Activated naive CD4-positive, alpha-beta T cell (primary cell): ENCODE measurements at places on chromosomes 5 and 9.

DNA sequence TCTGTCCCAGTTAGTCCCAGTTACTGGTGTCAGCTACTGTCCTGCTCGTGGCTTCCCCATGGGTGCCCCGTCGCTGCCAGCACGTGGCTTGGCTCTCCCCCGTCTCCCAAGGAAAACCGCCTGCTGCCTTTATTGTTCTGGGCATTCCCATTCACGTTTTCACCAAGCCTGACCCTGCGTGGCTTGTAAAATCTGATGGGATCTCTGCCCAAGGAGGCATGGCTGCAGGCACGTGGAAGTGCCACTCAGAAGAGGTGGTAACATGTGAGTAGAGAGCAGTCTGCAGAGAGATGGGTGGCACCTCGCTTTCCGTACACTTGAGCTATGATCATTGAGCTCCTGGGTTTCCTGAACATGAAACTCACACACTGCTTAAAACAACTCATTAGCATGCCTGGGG lies 429.2 kb upstream of the KLF4 start:
- DNase-seq = no peak

- no peak for DNase-seq
These were observed 27.6 kb downstream of the DIMT1 start for GRCh38 chr5:62376064-62376463.

GRCh38 chr5:73624888-73625287 lies 1.1 kb upstream of the ARHGEF28 start:
- DNase-seq = no peak

DNA sequence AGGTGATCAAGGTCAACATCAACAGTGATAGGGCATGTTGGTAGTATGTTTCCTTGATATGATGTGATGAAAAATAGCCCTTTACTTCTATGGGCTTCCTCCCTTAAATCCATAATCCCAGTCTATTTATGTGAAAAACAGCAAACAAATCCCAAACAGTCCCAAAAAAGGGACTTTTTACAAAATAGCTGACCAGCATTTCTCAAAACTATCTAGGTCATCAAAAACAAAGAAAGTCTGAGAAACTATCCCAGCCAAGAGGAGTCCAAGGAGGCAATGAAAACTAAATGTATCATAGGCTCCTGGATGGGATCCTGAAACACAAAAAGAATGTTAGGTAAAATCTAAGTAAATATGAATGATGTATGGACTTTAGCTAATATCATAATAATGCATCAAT lies 71.2 kb downstream of the MARCHF3 start:
- DNase-seq = no peak

DNA sequence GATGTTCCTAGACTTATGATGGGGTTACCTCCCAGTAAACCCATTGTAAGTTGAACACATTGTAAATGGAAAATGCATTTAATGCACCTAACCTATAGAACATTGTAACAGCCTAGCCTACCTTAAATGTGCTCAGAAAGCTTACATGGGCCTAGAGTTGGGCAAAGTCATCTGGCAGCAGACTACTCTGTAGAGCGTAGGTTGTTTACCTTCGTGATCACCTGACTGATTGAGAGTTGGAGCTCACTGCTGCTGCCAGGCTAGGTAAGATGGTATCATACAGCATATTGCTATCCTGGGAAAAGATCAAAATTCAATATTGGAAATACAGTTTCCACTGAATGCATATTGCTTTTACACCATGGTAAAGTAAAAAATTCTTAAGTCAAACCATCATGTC lies 95.4 kb downstream of the HTR4 start:
- DNase-seq = no peak

GRCh38 chr9:126095546-126096190 lies 231.0 kb upstream of the MVB12B start:
- no peak for DNase-seq

GRCh38 chr5:149594206-149594895 lies 13.1 kb downstream of the ARHGEF37 start:
- DNase-seq = no peak

GRCh38 chr9:91282292-91282691 lies 79.4 kb downstream of the AUH start:
- no peak for DNase-seq

DNA sequence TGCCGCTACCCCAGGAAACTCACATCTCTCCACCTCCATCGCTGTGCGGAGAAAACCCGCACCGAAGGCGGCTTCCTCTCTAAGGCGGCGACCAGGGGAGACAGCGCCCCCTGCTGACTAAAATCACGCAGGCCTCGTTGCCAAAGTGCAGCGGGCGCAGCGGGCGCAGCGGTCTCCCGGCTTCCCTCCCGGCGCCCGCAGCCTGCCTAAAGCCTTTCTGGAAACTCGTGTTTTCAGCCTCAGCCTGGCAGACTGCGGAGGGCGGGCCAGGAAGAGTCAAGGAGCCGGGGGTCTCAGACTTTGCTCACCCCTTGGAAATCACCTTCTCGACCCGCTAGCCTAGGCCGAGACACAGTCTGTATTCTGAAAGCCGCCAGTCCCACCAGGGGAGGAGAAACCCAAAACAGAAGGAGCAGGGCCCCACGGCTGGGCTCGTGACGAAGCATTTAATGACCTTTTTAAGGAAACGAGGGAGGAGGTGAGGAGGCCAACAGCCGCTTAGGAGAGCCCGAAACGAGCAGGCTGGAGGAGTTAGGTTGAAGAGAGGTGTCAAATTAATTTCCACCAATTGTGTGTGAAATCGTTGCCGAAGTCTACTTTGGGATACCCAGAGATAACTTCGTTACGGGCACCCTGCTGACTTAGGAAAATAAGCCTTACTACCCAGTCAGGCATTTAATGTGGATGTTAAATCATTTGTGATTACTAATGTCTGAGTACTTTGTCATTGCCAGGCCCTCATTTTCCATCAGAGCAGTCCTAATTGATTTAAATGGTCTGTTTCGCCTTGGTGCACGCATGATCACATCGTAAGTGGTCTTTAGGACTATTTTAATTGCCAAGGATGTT lies 7.3 kb upstream of the FOXB2 start:
- peak; percentile 9 for DNase-seq

- no peak for DNase-seq
These were observed 314.0 kb upstream of the SMARCA2 start for GRCh38 chr9:1701113-1701512.

DNA sequence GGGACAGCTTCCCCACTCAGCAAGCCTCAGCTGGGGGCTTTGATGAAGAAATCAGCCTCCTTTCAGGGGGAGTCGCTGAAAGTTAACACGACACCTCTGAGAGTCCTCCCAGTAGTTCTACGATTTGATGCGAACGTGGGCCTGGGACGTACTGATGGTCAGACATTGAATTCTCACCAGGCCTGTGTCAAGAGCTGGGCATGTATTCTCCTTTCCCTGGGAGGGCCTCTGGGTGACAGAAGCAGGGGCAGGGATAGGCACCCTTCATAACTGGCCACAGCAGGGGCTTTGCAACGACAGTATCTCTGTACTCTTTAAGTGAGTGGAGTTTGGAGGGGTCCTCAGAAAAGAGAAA lies 15.6 kb upstream of the COL5A1 start:
- DNase-seq = no peak

GRCh38 chr5:140795259-140795641 lies 598 bp downstream of the PCDHA2 start:
- DNase-seq = no peak

GRCh38 chr5:132481596-132482211 lies 8.9 kb downstream of the IRF1 start:
- no peak for DNase-seq

DNA sequence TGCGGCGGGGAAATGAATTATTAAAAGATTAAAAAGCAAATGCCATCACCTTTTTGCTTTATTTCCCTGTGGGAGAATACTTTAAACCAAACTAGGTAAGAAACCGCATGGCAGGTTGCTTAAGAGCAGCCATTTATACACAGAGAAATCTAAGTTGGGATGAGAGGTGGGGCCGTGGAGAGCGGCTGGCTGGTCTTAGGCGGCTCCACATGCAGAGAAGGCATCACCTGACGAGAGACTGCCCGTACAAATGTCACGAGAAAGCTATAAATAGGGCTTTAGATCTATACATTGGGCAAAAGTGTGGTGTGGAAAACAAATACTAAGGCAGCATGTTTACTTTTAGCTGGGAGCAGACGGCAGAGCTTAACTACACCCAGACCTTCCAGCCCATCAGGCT lies 39.4 kb downstream of the MED27 start:
- no peak for DNase-seq

DNA sequence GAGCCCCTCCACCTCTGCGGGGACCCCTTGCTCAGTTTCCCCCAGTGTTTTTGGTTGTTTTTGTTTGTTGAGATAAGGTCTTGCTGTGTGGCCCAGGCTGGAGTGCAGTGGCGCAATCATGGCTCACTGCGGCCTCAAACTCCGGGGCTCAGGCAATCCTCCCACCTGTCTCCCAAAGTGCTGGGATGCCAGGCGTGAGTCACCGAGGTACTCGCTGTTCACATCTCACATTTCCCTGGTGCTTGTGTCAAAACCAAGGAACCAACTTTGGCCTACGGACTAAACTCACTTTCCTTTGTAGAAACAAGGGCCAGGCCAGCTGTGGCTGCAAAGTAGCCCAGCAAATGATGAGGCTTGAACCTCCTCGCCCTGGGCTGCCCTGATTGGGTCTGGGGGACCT lies 9.7 kb upstream of the AJM1 start:
- DNase-seq = no peak

DNA sequence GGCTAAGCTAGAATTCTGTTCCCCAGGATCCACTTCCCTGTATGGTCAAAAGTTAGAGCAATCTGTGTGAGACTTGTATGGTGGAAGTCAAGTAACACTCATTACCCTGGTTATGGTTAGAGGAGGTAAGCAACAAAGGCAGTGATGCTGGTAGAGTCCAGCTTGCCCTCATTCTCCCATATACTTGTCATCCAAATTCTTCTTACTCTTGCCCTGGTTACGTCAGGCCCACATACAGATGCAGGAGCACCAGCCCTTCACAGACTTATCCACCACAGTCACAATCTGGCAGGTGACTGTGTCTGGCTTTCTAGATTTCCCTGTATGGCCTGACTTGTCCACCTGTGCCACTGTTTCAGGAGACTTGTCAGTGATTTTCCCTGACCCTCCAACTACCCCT lies 35.4 kb downstream of the PGGT1B start:
- no peak for DNase-seq

DNA sequence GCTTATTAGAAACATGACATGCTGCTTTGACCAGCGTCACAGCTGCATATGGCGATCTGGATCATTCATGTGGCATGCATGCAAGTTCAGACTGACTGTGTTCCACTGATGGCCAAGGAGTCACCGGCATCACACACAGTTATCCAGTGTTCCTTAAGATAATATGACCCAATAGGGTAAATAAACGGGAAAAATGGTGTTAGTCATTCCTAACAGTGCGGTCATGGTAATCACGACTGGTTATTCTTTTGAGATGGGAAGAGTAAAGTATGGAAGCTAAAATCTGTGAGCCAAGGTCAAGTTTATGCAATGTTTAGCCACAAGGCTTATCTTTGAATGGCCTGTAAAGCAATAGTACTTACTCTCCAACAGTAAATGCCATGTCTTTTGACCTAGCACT lies 29.3 kb upstream of the LVRN start:
- no peak for DNase-seq

GRCh38 chr9:108579757-108580439 lies 275.9 kb downstream of the ACTL7B start:
- DNase-seq = no peak

- DNase-seq = no peak
These were observed 223.7 kb downstream of the PCSK5 start for GRCh38 chr9:76114144-76114543.

GRCh38 chr5:110896901-110897300 lies 158.1 kb downstream of the SLC25A46 start:
- DNase-seq = no peak

DNA sequence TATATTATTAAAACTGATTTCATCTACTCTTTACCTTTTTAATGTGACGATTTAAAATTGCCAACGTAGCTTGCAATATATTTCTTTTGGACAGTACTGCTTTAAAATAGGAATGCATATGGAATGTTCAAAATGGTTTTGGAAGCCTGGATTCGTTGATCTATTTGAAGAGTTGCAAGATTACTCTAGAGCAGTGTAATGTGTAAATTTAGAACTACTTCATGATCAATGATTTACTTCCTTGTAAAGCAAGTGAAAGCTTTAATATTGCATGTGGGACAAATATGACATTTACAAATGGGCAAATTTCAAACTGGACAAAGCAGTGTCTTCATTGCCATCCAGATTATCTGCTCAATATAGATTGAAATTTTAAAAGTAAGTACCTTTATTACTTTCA lies 38.3 kb downstream of the PARP8 start:
- no peak for DNase-seq

DNA sequence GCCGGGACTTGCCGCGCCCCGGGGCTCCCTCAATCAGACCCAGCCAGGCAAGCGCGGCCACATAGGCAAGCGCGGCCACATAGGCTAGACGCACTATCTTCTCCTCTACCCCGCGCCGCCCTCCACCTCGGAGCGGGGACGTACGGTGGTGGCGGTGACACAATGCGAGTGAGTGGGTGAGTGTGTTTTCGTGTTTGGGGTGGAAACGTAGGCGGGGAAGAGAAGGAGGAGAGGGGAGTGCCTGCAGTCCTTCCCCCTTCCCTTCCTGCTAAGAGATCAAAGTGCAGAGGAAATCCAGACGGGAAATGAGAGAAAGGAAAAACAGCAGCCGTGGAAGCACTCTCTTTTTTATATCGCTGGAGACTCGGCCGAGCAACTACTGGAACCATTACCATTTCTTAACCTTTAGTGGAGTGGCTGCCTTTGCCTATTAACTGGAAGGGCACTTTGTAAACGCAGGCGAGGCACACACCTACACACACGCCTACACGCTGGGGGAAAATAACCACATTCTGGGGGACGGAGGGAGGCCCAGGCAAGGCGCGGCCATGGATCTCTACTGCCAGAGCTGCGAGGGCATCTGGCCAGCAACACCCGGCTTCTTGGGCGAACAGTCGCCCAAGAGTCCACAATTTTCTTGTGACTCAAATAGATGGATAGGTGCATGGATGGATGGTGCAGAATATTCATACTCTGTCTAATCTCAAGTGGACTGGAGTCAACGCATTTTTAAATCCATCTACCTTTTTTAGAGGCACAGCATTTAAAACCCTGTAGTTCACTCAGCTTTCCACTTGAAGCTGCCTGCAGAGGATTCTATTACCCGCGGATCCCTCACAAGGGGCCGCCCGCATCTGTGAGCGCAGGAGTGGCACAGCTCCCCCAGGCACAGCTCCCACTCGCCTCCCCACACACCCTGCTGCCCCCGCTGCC lies 2.1 kb downstream of the EDIL3 start:
- DNase-seq = no peak

DNA sequence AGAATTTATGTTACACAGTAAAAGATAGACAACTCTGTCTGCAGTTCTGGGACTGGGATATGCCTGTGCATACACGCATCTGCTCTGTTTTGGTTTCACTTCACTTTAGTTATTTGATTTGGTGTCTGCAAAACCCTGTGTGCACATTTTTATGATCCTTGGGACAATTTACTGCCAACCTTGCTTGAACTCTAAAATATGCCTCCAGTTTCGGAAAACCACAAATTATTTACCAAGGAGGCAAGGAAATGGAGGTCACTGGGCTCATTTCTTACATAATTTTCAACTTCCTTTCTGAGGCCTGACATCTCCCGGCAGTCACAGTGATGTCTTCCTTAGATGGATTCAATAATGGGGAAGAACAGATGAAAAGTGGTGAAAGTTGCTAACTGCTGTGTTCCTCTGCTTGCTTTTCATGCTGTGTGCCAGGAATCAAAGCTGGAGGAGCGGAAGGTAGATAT lies 61.2 kb upstream of the TAF11L2 start:
- no peak for DNase-seq
